Activated naive CD4-positive, alpha-beta T cell treated with Interleukin-2 at 50 U/mL for 16 hours (primary cell): ENCODE measurements at places on chromosomes 5 and 9.

GRCh38 chr5:59437176-59437575, 456.4 kb downstream of the PDE4D start:
- no peak for DNase-seq

GRCh38 chr5:10702911-10703491, 58.0 kb downstream of the DAP start:
- DNase-seq = no peak

- DNase-seq = no peak
Measured at GRCh38 chr5:130529511-130530485, 625.5 kb downstream of the CHSY3 start.

GRCh38 chr5:100780376-100780870, 122.7 kb downstream of the ST8SIA4 start:
- DNase-seq = no peak

DNA sequence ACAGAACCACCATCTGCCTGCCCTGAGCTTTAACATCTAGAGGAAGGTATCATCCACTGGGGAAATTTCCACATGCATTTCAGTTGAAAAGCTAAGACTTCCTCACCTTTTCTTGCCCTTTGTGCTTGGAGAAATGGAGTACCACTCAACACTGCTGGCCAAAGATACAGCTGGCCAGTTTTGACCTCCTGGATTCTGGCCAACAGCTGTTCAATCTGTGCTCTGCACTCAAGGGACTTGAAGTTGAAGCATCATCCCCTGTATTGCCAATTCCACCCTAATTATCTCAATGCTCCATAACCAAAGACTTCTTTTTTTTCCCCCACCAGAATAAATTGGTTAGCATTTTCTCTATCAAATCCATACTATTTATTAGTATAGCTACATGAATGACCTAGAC, 70.4 kb upstream of the PRDM9 start:
- no peak for DNase-seq

- DNase-seq = no peak
Measured at GRCh38 chr5:109482748-109483147, 73.0 kb upstream of the PJA2 start.

DNA sequence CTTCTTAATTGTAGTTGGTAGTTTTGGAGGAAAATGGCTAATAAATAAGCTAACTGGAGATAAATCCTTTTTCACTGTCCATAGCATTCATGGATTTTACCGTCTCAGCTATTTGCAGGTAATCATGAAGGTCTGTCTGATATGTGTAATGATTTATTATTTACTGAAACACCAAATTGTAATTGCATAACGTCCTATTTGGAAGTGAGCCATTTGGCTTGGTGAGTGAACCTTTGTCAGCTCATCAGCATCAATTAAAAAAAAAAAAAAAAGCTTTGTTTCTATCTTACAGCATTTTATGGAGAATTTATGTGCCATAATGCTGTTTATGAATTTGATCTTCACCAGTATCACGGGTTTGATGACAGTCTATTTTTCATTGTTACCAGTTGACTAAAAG, 20.2 kb downstream of the RECK start:
- no peak for DNase-seq

GRCh38 chr9:72919246-72919945, 33.5 kb downstream of the ALDH1A1 start:
- no peak for DNase-seq

DNA sequence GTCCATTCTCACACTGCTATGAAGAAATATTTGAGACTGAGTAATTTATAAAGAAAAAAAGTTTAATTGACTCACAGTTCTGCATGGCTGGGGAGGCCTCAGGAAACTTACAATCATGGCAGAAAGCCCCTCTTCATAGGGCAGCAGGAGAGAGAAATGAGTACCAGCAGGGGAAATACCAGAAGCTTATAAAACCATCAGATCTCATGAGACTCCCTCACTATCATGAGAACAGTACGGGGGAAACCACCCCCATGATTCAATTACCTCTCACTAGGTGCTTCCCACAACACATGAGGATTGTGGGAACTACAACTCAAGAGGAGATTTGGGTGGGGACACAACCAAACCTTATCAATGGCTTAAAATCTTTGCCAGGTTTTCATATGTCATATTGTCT, 20.3 kb upstream of the TENT4A start:
- DNase-seq = no peak

DNA sequence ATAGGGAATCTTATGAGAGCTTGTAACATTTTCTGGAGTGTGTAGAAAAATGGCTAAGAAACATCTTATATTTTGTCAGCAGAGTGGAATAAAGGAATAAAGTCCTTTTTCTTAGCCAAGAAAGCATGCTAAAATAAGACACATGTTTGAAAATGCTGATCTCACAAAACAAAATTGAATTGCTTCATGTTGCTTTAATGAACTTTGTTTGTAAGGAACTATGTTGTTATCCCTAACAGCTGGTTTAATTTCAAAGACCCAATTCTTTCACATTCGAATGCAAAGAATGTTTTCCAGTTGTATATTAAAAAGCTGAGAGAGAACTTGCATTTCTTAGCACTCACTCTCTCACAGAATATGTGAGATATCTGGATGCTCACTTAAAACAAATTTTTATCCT, 107.6 kb downstream of the MUSK start:
- DNase-seq = no peak

DNA sequence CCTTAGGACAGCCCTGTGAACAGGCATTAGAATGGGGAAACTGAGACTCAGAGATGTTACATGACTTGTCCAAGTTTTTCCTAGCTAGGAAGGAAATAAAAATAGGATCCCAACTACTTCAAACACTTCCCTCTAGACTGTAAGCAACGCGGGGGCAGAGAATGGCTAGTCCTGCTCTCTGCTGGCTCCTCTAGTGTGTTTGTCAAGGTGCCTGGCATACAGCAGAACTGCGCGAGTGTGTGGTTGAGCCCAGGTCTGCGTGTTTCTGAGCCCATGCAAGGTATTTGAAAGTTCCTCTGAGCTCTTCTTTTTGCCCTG, 152.5 kb downstream of the MACROH2A1 start:
- DNase-seq = no peak

DNA sequence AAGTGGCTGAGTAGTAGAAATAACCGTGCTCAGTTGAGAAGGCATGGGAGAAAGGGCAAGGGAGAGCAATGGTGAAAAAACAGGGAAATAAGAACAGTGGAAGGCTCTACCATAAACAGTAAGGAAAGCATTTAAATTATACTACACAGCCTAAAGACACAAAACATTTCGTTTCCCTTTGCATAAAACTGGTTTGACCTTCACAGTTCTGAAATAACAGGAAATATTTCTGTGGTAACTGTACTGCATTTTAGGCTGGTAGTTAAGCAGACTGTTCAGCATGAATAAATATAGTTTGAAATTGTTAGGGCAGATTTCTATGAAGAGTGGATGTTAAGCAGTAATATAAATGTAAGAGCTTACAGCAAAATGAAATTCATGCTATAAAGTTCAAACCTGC, 147.5 kb downstream of the CSNK1G3 start:
- no peak for DNase-seq

- no peak for DNase-seq
Measured at GRCh38 chr5:112929336-112930081, 7.5 kb upstream of the REEP5 start.

- DNase-seq = no peak
Measured at GRCh38 chr5:121668635-121669034, 183.0 kb upstream of the FTMT start.

DNA sequence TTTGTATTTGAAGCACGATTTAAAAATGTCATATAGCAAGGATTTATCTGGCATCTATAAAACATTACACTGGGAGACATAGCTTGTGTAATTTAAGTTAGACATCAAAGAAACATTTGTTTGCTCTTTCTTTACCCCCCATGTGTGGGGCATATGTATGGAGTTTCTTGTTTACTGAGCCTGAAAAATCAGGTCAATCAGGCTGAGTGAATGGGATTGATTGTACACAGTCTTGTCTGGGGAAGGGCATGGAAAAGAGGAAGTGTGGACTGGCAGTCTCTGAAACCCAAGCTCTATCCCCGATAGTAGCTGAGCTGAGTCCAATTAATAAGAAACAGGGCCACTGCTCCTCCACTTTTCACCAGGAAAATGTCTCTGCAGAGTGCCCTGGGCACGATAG, 49.4 kb downstream of the SLC46A2 start:
- DNase-seq = no peak

DNA sequence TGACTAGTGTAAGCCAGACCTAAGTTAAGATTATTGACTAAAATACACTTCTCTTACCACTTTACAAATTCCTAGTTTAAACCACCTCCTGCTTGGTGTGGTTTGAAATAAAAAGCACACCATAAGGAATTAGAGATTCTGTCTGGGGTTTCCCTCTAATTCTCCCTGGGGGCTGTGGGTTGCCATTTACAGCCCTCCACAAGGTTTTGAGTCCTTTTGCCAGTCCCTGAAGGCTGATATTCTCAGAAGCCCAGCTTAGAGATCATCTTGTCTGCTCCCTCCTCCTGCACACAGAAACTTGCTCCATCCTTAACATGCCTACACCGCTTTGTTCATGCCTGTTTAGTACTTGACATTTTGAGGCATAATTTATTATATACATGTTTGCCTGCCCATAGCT, 7.2 kb upstream of the LMNB1 start:
- DNase-seq = no peak

DNA sequence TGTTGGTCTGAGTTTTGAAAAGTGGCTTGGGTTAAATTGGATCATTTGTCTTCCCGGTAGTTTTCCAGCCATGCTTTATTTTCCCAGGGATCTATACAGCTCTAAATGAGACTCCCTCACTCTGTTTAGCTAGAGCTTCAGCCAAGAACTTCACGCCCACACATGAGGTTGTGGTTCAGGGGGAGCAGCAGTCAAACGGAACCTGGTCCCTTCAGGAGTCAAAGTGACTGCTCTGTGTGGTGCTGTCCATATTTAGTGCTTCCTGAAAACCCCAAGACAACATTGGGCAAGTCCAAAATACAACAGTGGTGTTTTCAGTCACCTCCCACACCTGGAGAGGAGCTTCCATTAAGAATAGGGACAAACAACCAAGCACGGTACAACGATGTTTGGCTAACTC, 90.5 kb downstream of the ANKH start:
- no peak for DNase-seq

DNA sequence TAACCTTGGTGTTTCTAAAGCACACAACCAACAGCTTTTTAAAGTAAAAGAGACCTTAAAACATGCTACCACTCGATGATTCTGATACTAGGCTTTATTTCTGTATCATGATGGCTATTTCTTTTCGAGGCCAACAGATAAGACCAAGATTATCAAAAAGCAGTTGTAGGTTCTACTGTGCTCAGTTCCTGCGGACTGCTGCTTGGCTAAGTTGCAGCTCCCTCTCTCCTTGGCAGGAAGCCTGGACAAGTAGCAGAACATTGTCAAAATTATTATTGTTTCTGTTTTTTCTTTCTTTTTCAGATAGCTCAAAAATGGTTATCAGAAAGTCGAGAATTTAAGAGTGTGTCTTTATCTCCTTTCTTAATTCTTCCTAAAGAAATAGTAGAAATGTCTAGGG, 607.6 kb downstream of the PTPRD start:
- DNase-seq = no peak

- no peak for DNase-seq
Measured at GRCh38 chr9:7093040-7093439, 335.3 kb downstream of the KDM4C start.

GRCh38 chr5:126972062-126972895, 58.1 kb downstream of the MARCHF3 start:
- DNase-seq = peak; percentile 4

GRCh38 chr9:38437193-38437823, 13.1 kb upstream of the IGFBPL1 start:
- DNase-seq = no peak

GRCh38 chr5:87010736-87011135, 256.9 kb upstream of the RASA1 start:
- no peak for DNase-seq

- DNase-seq = no peak
Measured at GRCh38 chr5:81554647-81555046, 160.7 kb upstream of the ACOT12 start.

DNA sequence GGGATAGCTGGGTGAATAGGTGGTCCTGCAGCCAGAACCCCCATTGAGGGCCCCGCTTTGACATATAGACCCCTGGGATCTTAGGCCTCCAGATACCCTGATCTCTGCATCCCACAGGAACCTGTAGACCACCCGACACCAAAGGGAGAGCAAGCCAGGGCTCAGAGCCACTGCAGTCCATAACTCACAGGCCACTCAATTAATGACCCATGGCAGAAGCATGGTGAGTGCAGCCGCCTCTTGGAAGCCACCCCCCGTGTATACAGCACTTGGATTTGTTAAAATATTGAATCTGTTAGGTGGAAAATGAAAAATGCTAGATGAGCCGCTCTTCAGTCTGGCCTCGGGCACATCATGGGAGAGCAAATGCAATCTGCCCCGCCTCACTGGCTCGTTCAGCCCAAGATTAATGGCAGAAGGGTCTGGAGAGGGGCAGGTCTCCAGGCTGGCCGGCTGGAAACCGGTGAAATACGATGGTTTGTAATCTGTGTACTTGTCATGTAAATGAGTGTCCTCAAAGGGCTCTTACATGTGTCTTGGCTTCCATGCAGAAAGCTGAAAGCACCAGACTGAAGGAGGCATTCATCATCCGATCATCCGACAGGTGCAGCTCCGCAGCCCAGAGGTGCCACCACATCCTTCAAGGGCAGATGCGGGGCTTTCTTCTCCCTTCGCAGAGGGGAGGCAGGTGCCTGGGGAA, 111.3 kb downstream of the OLFM1 start:
- no peak for DNase-seq

GRCh38 chr9:21856301-21857094, 54.1 kb downstream of the MTAP start:
- no peak for DNase-seq

DNA sequence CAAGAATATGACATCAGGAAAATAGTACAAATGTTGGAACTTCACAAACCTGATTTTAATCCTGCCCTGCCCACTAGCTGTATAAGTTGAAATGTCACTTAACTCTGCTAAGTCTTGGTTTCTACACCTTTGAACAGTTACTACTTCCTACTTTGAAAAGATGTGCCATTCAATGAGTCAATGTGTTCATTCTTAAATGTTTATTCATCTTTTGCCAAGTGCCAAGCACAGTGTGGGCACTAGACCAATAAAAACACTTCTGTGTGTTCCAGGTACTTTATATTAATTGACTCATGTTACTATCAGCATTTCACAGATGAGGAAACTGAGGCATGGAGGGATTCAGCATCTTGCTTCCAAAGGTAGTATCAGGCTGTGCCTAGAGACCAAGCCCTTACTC, 12.8 kb downstream of the PDCL start:
- no peak for DNase-seq

- no peak for DNase-seq
Measured at GRCh38 chr5:120988491-120988890, 524.4 kb downstream of the PRR16 start.

DNA sequence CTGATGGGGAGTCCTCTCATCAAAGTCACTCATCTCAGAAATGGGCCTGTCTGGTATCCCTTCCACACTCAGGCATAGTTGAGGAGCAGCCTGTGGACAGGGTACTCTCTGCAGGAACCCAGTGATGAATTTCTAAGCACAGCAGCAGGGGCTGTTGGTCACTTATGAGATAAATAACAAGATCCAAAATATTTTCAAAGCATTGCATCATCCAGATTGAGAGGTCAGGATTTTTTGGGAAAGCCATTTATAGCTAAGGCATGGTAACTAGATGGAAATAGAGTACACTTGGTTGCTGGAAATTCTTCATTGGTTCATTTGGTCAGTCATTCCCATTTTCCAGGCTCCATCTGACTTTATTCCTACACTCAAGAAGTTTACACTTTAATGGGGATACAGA, 246.8 kb upstream of the RAI14 start:
- no peak for DNase-seq
